ENCODE measurements at places on chromosomes 6 and 20.

- no peak for DNase-seq
These were observed 543.6 kb downstream of the GRIK2 start for GRCh38 chr6:101937108-101937507.

DNA sequence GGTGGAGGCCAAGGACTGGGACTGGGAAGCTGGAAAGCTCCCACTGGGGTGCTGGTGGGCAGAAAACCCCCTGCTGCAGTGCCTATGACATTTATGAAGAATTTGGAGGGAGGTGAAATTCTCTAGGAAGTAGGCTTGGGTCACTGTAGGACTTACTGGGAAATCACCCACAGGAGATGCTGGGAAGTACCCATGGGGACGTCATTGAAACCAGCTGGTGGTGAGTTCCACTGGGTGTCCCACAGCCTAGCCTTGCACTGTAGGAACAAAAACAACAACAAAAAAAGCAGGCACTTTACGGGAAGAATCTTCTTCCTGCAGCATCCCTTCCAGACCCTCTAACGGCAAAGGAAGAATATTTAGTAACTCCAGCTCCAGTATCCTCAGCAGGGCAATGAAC lies 26.2 kb downstream of the VIP start:
- DNase-seq: no peak

- no peak for DNase-seq
These were observed 359.0 kb downstream of the ESR1 start for GRCh38 chr6:152166497-152166896.

DNA sequence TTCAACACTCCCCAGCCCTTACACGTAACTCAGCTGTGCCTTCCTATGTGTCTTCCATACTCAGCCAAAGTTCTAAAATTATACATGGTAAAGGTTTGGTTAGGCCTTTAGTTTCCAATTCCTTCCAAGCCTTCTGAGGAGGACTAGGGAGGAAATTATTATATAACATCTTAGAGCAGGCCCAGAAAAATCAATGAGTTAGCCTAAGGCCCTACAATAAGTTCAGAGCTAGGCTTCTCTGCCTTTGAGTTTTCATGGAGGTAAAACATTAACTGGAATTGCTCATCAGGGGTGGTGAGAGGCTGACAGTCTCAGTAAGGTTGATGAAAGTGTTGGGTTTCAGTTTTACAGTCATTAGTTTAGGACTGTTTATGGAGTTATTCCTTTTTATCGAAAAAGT lies 286.0 kb downstream of the ADGB start:
- DNase-seq: no peak

DNA sequence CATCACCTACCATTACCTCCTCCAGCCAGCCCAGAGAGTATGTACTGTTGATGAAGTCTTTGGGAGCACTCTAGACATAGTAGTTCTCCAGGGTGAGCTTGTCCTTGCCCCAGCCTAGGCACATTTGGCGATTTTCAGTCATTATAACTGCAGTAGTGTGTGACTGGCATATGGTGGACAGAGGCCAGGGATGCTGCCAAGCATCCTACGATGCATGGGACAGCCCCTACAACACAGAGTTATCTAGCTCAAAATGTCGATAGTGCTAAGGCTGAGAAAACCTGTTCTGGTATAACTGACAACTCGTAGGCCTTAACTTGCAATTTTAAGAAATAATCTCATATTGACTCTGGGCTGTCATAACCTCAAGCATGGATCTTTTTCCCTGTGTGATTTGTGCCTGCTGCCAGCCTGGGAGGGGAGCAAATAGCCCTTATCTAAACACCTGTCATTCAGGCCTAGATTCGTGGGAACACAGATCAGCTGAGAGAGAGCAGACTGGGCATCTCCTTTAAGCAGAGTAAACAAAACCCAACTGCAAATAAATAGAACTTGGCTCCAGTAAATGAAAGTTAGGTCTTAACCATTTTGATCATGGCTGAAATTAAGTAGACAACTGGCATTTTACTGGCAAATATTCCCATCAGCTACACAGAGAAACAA lies 102.6 kb downstream of the SPTLC3 start:
- DNase-seq: no peak

- no peak for DNase-seq
These were observed 303.8 kb upstream of the TBX18 start for GRCh38 chr6:85068221-85068620.

DNA sequence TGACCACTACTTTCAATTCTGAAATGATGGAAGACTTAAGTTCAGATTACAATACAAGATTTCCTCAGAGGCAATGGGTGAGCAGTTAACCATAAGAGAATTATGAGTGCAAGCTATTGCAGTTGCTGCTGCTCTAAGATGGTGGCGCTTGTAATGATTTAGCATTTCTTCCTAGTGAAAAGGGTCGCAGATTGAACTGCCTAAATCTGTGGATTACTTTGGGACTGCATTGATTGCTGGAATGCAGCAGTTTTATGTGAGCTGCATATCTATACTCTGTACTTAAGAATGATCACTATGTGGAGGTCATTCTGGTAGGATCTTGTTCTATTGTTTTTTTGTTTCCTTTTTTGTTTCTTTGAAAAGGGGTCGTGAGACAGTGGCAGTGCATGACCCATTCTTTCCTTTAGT lies 5.3 kb downstream of the SCAF8 start:
- no peak for DNase-seq

- DNase-seq: no peak
These were observed 43.5 kb upstream of the SCAF8 start for GRCh38 chr6:154689493-154690255.

GRCh38 chr6:141316236-141316635 lies 816.5 kb upstream of the GJE1 start:
- no peak for DNase-seq

GRCh38 chr6:31763619-31763940 lies 1.1 kb downstream of the SAPCD1 start:
- no peak for DNase-seq

DNA sequence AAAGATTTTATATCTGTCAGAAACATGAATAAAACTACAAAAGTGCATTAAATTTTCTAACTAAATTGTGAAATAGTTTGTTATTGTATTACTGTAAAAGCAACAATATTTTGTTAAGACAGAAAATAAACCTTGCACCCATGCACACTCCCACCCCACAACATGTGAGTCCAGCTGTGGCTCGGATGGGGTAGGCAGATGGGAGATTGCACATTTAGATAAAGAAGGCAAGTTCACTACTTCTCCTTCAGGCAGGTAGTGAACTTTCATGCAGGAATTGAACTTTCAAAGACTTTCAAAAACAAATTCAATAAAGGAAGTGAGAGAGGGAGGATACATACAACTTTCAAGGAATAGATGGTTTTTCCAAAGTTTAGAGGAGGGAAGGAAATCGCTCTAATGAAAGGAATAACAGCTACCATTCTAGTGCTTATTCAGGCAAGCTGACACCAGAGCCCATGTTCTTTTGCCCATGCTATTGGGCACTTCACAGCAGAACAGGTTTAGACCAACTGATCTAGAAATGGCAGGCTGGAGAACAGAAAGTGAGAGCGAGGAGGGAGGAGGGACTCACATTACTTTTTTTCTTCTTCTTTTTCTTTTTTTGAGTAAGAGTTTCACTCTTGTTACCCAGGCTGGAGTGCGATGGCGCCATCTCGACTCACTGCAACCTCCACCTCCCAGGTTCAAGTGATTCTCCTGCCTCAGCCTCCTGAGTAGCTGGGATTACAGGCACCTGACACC lies 28.5 kb downstream of the SF3B5 start:
- no peak for DNase-seq

DNA sequence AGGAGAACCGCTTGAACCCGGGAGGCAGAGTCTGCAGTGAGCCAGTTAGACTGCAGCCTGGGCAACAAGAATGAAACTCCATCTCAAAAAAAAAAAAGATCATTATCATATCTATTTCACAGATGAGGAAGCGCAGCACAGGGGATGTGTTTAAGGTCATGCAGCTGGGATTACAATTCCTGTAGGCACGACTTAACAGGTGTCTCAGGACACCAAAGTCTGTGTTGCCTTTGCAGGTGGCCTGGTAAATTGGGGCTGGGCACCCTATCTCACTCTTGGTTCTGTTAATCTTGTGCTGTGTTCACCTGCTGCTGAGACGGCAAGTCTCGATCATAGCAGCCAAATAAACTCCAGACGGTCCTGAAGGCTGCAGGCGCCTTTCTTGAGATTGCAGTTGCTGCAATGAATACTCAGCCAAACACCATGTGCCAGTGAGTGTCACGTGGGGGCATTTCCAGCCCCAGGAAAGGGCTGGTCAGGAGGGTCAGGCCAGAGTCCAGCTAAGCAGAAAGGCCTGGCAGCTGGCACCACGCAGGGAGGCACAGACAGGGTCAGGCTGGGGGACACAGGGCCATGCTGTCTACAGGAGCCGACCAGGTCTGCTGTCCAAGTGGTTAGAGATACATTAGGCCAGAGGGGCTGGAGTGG lies 55.8 kb downstream of the FGD2 start:
- no peak for DNase-seq

All from activated CD8-positive, alpha-beta memory T cell treated with anti-CD3 and anti-CD28 coated beads for 24 hours (primary cell).